ENCODE measurements at places on chromosomes 16 and 17.

- no peak for DNase-seq
These were observed 178.7 kb downstream of the GRIN2A start for GRCh38 chr16:10003486-10003885.

- DNase-seq = no peak
These were observed 3.2 kb downstream of the CDR2L start for GRCh38 chr17:74990581-74991105.

DNA sequence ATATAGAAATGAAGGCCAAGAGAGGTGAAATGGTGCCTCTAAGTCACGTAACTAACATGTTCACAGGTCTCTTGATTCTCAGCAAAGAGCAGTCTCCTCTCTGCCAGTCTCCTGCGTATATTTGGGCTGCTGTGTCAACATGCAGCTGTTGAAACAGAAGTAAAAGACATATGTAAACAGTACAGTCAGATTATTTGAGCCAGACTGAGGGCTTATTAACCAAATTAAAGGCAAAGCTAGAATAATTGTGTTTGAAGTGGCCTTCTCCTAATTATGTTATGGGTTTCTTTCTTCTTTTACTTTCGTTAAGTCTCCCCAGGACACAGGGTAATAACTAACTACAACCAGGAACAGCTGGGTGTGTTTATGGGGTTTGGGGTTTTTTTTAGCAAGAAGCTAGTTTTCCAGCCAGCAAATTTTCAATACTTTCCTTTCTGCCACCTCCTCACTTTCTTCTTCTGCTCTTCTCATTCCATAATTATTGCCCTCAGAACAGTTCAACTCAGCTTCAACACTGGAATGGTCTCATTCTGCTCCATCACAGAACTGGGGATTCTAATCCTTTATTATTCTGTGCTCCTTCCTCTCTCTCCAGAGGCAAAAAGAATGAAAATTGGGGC, 18.4 kb downstream of the G6PC1 start:
- no peak for DNase-seq

DNA sequence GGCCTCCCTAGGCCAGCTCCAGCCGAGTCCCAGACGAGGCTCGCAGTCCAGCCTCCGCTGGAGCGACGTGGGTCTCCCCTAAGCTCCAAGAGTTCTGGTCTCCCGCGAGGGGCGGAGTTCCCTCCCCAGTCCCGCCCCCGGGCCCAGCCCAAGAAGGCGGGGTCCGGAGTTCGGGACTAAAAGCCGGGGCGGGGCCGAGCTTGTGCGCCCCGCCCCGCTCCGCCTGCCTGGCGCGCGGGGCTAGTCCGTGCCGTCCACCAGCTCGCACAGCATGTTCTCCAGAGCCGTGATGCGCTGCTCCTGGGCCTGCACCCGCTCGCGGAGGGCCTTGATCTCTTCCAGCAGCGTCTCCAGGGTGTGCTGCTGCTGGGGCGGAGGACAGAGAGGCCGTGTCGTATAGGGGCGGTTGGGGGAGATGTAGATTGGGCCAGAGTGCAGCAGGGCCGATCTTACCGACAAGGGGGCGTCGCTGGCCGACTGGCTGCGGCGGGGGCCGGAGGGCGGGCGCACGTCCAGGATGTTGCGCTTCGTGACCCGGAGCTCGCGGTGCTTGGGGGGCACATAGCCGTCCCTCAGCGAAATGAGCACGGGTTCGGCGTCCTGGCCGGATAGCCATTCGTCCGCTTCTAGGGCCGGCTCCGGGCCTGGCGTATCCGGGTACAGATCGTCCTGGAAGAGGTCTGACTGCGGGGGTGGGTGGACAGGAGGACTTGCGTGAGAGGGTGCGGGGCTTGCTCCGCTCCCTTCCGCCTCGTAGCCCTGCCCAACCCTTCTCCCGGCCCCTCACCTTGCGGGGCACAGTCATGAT, 7.0 kb downstream of the CORO6 start:
- peak; percentile 90 for DNase-seq

DNA sequence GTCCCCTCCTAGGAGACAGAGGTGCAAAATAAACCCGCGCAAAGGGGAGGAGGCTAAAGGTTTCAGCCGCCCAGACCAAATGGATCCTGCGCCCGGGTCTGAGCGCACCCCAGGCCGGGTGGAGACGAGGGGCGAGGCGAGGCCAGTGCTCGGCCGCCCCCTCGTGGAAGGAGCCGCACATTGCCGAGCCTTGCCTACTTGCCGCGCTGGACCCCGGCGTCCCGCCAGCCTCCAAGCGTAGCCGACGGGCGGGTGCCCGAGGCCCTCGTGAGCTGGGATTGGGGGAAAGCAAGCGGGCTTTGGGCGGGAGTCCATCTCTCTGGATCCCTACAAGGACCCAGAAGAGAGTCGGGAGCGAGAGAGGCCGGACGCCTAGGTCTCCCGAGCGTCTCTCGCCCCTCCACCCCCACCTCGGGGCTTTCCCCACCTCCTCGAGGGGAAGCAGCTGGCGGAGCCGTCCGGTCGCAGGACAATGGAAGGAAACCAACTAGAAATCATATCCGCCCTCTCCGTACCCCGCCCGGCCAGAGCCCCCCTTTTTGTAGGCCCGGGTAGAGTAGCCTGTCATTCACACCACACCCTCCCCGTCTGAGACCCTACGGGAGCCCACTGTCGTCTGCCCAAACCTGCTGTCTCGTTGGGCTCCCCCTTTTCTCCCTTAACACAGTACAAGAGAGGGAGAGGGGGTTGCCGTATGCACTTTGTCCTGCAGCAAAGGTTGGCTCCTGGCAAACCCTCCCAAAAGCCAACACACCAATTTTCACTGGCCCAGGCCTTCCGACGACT, 664 bp upstream of the BCL6B start:
- peak; percentile 86 for DNase-seq

DNA sequence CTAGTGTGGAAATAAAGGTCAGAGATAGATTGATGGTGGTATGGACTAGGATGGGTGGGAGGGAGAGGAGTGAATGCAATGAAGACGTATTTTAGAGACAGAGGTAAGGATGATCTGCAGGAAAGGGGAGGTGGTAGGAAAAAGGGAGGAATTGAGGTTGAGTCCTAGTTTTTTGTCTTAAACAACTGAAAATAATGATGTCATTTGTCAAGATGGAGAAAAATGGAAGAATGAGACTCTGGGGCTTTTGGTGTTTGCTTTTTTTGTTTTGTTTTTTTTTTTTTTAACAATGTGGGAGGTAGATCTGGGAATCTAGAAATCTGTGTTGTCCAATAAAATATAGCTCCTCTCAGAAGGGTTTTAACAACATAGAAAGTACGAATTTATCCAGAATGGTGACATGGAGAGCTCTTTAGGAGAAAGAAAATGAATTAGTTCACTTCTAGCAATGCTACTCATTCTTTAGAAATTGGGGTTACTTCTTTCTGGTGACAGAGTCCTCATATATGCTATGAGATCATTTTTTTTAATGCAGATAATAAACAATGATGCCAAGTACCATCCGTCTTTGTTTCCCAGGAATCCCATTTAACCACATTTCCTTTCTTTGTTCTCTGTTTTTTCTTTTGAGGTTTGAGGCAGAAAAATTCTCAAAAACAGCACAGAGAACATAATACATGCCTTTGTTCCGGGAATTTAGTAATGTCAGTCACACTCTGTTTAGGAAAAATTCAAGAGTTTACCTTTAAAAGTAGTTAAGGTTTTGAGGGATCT, 225.3 kb upstream of the COX10 start:
- no peak for DNase-seq

All from left forelimb (tissue), 1 donor.